GM23248 (cell line): ENCODE measurements at places on chromosomes 11 and 22.

- no peaks in the 10 kb centered on the region for H3K27me3 ChIP-seq
- no peak overlapping the region for H3K4me3 ChIP-seq
- no peaks in the 10 kb centered on the region for H3K36me3 ChIP-seq
- H3K4me1 ChIP-seq: peaks cover 19% of the 10 kb centered on the region
These were observed 27.6 kb upstream of the APLP2 start for GRCh38 chr11:130042093-130042591.

DNA sequence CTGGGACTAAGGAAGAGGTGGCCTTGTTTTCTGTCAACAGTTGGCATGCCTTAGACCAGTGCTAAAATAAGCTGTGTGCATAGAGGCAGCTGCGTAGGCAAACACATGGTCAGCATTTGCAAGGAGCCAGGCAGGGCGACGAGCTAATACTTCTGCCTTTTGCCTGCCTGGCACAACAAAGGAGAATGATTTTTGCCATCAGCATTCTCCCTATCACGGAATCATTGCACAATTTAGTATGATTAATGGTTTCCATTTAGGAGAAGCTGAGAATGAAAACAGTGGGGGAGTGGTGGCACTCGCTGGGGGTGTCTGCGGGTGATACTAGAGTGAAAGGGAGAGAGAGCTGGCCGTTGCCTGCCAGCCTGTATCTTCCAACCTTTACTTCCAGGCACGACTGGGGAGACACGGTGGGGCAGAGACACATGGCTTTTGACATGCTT is 336.0 kb downstream of the CADM1 start:
- DNase-seq: peak; percentile 68
- H3K4me1 ChIP-seq: peaks cover 17% of the 10 kb centered on the region
- no peaks in the 10 kb centered on the region for H3K27me3 ChIP-seq
- no peaks in the 10 kb centered on the region for H3K36me3 ChIP-seq
- no peak overlapping the region for H3K4me3 ChIP-seq

DNA sequence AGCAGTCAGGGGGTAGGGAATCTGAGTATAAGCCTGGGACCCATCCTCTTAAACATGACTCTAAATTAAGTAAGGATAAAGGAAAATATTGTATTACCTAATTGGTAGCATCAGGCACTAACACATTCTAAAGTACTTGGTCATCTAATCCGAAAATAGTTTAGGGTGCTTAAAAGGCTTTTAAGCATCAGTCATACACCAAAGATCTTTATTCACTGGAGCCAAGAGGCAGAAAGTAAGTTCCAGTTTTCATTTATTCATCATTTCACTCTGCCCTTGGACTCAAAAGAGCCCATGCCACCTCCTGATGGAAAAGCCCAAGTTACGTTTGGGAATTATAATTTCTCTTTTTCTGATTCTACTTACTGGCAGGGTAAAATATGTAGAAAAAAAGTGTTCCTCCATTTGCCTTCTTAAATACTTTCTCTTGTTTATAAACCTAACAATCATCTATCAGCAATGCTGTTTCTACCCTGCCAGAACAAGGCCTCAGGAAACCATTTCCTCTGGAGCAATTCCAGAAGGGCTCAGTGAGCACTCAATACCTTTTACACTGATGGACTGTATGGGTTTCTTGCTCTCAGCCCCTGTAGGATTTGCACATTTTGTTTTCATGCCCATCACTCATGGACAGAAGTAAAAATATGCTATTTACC is 120.1 kb upstream of the SLC5A12 start:
- H3K4me1 ChIP-seq: peaks cover 53% of the 10 kb centered on the region
- no peaks in the 10 kb centered on the region for H3K36me3 ChIP-seq
- H3K27me3 ChIP-seq: no peaks in the 10 kb centered on the region
- H3K27ac ChIP-seq: peak overlapping the region; percentile 75

- no peak overlapping the region for H3K4me3 ChIP-seq
- no peaks in the 10 kb centered on the region for H3K27me3 ChIP-seq
- H3K36me3 ChIP-seq: peaks cover 14% of the 10 kb centered on the region; the same call in 1 of the 2 replicates
- H3K27ac ChIP-seq: no peak overlapping the region
- H3K4me1 ChIP-seq: no peaks in the 10 kb centered on the region
These were observed 39.9 kb downstream of the MN1 start for GRCh38 chr22:27761665-27762064.

GRCh38 chr11:40187295-40187694 is 1272.2 kb downstream of the LRRC4C start:
- no peaks in the 10 kb centered on the region for H3K4me1 ChIP-seq
- H3K4me3 ChIP-seq: no peak overlapping the region
- no peaks in the 10 kb centered on the region for H3K27me3 ChIP-seq
- no peak for DNase-seq
